ENCODE measurements at places on chromosomes 6 and 20.

DNA sequence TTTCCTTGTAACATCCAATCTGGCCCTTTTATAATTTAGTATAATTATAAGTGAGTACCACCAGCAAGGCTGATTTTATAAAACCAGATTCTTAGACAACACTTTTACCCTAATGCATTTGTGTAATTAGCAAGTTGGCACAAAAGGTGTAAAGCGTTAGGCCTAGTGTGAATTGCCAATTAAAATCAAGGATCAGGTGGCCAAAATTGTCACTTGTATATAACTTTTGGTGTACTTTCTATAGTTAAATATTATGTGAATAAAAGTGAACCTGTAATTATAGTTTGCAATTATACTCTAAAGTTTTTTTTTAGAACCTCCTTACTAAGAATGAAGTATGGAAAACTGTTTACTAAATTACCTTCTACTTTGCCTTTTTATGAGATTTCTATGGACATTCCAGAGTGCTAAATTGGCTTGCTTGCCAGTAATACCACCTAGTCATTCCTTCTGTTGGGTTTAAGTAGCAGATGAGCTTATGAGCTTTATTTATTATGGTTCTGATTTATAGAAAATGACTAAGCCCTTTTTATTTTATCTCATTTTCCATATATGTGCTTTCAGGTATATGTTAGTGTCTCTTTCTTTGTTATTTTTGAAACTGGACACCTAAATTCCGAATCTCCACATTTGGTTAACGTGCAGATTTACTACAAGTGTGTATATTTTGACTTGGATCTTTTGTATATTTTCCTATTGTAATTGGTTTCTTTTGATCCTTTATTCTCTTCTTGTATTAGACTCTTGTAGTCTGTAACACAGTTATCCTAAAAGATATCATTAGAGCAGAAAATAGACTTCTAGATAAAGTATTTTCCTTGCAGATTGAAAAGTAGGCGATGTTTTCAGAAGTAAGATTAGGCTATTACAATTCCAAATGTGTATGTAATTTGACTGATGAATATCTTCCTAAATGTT lies 3.9 kb downstream of the STXBP5 start:
- DNase-seq: no peak

- DNase-seq: peak; percentile 20
These were observed 138.2 kb downstream of the TENT5A start for GRCh38 chr6:81614292-81614691.

DNA sequence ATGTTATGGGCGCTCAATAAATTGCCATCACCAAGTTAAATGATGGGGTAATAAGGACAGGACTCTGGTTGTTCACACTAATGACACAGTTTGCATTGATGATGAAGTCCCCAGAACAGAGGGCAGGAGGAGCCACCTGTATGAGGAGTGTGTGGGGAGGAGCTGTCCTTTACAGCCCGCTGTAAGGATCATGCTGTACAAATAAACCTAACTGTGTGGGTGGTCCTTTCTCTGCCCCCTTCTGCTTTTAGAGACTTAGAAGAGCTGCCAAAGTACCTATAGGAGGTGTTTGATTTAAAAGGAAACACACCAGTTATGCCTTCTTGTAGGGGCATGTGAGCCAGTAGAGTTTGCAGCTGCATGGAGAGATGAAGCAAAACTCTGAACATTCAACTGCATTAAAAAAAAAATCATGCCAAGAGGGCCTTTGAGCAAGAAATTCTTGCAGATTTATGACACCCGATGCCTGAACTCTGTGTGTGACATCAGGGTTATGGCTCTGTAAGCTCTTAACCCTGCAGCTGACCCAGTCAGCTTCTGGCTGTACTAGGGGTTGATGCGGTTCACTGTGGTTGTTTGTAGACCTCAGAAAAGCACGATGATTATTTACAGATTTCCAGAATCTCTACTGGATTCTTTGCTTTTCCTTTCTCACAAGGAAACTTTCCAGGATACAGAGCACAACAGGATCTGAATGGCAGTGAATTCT lies 67.4 kb downstream of the UST start:
- DNase-seq: no peak

GRCh38 chr20:60804918-60805630 lies 447.0 kb upstream of the CDH4 start:
- DNase-seq: no peak

DNA sequence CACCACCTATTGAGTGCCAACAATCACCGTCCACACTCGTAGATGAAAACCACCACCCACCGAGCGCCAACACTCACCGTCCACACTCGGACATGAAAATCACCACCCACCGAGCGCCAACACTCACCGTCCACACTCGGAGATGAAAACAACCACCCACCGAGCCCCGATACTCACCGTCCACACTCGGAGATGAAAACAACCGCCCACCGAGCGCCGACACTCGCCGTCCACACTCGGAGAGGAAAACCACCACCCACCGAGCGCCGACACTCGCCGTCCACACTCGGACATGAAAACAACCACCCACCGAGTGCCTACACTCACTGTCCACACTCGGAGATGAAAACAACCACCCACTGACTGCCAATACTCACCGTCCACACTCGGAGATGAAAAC lies 129.3 kb downstream of the IRF4 start:
- no peak for DNase-seq

- DNase-seq: no peak
These were observed 27.6 kb downstream of the CD40 start for GRCh38 chr20:46145713-46146112.

DNA sequence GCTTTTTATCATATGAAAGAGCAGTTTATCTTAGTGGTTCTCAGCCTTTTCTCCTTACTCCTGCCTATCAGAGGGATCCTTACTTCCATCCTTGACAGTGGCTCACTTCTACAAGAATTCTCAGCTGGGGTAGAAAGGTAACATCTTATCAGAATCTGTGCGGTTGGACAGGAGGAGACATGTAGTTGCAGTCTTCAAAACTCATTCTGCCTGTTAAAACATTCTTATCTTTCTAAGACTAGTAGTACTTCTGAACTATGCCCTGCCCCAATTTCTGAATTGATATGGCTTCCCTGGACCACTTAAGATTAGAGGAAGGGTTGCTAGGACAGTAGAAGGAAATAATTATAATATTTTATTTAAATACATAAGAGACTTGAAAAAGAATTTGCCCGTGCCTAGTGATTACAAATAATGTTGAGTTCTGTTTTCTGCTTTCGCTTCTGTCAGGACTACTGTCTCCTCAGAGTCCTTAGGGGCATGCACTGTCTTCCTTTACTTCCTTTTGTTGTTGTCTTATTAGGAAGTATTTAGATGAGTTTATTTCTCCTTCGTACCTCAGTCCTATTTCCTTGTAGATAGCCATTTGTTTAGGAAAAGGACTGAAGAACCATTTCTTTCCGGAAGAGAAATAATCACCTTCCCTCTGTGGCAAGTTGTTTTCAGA lies 24.9 kb downstream of the BLTP3A start:
- DNase-seq: no peak

- DNase-seq: no peak
These were observed 108.7 kb upstream of the FERMT1 start for GRCh38 chr20:6231556-6231955.

DNA sequence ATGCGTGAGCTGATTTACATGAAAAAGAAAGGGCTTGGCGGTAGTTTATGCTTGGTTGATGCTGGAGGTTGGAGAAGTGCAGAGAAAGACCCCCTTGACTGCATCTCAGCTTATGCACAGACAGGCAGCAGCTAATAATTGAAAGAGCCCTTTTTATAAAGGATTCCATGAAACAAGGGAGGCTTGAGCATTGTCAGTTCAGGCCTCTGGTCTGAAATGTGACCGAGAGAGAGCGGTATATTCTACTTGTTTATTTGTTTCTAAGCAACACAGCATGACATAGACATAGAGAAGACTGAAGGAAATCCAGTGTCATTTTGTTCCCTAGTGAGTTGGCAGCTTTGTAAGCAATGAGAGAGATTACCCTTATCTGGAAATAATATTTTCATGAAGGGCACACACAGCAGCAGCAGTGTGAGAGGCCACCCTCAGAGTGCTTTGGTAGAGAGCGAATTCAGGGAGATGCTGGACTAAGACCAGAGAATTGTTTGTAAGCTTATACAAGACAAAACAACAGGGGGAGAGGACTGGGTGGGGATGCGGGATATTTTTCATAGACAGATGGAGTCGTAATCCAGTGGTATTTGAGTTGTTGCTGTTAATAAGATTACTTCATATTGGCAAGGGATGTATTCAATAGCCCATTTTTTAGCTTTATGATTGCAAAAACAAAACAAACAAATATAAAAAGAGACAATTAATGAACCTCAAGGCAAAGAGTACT lies 34.6 kb upstream of the LAMA2 start:
- no peak for DNase-seq

GRCh38 chr20:38321959-38322598 lies 18.1 kb downstream of the BPI start:
- DNase-seq: no peak

DNA sequence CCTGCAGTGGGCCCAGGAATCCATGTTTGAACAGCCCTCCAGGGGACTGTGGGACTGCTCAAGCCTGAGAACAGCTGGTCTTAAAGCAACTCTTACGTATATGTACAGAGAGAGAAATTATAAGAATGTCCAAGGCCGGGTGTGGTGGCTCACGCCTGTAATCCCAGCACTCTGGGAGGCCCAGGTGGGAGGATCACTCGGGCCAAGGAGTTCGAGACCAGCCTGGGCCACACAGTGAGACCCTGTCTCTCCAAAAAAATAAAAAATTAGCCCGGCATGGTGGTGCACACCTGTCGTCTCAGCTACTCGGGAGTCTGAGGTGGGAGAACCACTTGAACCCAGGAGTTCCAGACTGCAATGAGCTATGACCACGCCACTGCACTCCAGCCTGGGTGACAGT lies 134.0 kb downstream of the DTNBP1 start:
- DNase-seq: no peak

- DNase-seq: no peak
These were observed 28.7 kb upstream of the PHACTR3 start for GRCh38 chr20:59575653-59576052.

- DNase-seq: no peak
These were observed 40.5 kb upstream of the OSTM1 start for GRCh38 chr6:108114841-108115597.

- no peak for DNase-seq
These were observed 14.0 kb upstream of the SERPINB9 start for GRCh38 chr6:2917065-2917464.

DNA sequence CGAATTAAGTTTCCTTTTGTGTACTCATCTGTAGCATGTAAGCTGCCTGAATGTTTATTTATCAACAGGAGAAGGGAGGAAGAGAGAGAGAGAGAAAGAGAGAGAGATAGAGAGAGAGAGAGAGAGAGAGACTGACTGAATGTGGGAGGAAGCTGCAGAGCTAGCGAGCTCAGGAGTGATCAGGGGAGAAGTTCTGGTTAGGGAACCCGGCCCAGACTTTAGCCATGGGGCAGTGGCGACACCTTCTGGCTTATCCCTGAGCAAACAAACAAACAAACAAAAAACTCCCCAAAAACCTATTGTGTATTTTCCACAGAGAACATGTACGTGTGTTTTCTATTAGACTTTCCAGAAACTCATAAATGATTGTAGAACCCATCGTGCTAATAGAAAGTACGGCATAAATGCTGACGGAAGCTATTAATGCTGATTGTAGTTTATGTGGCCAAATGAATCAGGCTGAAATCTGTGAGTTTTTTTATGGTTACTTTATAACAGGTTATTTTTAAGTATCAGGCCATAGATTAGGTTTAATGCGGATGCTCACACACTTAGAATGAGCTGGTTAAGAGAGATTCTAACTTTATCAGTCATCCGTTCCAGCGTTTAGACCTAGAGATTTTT lies 92.8 kb downstream of the CLIC5 start:
- no peak for DNase-seq

- no peak for DNase-seq
These were observed 20.4 kb downstream of the OSBPL2 start for GRCh38 chr20:62258499-62259293.

All from NCI-H1092 (cell line).